Aorta (tissue), 5 donors: ENCODE measurements at places on chromosomes 3 and 15. TPM values are rescaled to one million over a fixed set of nuclear protein-coding genes. Genes with fewer than 3 reads are reported as not detected.

TERC gene
- not detected for polyA plus RNA-seq

ZNF80 gene
- polyA plus RNA-seq = not detected

GRCh38 chr15:92407321-92407720 lies 13.6 kb downstream of the ST8SIA2 start:
- no peaks in the 10 kb centered on the region for H3K36me3 ChIP-seq
- H3K27ac ChIP-seq = no peak overlapping the region
- H3K27me3 ChIP-seq = no peaks in the 10 kb centered on the region
- no peak overlapping the region for H3K4me3 ChIP-seq
- DNase-seq = no peak

GRCh38 chr3:169923189-169923588 lies 11.8 kb downstream of the SAMD7 start:
- no peaks in the 10 kb centered on the region for H3K36me3 ChIP-seq
- no peak overlapping the region for H3K4me3 ChIP-seq
- H3K27ac ChIP-seq = no peak overlapping the region
- H3K27me3 ChIP-seq = no peaks in the 10 kb centered on the region

- no peak overlapping the region for H3K4me3 ChIP-seq
- DNase-seq = peak; percentile 88
- no peaks in the 10 kb centered on the region for H3K4me1 ChIP-seq
- H3K27me3 ChIP-seq = no peaks in the 10 kb centered on the region
Measured at GRCh38 chr3:12999147-13000140, 73.8 kb downstream of the IQSEC1 start.
